ENCODE measurements at places on chromosomes 4 and X.

DNA sequence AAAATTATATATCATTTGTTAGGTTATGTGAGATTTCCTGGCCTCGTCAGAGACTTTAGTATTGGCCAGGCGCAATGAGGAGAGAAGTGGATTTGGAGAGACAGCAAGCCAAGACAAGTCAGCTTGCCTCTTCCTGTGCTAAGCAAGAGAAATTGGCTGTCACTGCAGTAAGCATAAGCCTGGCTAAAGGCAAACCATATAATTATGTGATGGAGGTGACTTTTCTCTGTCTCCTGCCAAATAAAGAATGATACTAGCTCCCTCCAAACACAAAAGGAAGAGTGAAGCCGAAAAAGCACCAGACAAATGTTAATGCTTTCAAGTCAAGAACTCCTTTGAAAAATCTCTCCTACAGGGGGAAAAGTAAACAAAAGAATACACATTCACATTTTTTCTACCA is 2246.0 kb downstream of the ARAP2 start:
- DNase-seq, result no peak

GRCh38 chr4:30844861-30845582 is 124.9 kb downstream of the PCDH7 start:
- no peak for DNase-seq

GRCh38 chr4:8731364-8731763 is 138.8 kb downstream of the CPZ start:
- no peak for DNase-seq

DNA sequence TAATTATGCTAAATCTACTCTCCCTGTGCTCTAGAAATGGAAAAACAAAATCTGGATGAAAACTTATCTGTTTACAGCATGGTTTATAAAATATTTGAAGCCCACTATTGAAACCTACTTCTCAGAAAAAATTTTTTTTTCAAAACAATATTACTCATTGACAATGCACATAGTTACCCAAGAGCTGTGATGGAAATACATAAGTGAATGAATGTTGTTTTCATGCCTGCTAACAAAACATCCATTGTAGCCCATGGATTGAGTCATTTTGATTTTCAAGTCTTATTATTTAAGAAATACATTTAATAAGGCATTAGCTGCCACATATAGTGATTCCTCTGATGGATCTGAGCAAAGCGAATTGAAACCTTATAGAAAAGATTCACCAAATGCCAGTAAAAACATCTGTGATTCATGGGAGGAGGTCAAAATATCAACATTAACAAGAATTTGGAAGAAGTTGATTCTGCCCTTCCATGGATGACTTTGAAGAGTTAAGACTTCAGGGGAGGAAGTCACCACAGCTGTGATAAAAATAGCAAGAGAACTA is 144.7 kb upstream of the HHIP start:
- DNase-seq, result no peak
